Pons (tissue), 1 donor: ENCODE measurements at places on chromosomes 7 and 10.

- no peak for DNase-seq
Measured at GRCh38 chr7:95780665-95781064, 8.3 kb downstream of the DYNC1I1 start.

DNA sequence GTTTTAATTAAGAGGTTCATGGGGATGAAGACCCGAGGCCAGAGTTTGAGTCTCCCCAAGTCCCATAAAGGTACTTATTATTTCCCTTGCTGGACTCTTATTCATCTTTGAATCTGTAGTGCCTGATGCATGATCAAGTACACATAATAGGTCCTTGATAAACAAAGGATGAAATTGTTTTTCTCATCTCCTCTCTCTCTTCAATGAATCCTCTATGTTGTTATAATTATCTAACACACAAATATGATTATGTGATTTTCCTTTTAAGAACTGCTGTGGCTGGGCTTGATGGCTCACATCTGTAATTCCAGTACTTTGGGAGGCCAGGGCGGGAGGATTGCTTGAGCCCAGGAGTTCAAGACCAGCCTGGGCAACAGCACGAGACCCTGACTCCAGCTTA, 117.7 kb downstream of the BAMBI start:
- peak; percentile 40 for DNase-seq

- DNase-seq, result no peak
Measured at GRCh38 chr7:137404660-137405317, 61.3 kb upstream of the PTN start.

GRCh38 chr10:109780997-109781396, 142.3 kb downstream of the XPNPEP1 start:
- no peak for DNase-seq

DNA sequence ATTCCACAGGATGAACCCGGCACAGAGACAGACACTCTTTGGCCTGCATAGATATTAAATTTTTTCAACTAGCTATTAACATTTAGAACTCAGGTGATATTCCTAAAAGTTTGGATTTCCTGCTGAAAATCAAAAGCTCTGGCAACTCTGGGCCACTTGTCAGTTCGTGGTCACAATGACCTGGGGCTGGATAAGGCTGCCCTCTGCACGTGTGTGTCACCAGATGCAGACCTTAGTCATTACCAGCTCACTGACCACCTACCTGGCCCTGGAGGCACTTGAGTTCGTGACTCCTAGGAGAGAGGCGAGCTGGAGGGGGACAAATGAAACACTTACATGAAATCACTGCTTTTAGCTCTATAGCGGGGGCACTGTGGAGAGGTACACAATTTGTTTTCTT, 126.5 kb downstream of the HIPK2 start:
- no peak for DNase-seq

DNA sequence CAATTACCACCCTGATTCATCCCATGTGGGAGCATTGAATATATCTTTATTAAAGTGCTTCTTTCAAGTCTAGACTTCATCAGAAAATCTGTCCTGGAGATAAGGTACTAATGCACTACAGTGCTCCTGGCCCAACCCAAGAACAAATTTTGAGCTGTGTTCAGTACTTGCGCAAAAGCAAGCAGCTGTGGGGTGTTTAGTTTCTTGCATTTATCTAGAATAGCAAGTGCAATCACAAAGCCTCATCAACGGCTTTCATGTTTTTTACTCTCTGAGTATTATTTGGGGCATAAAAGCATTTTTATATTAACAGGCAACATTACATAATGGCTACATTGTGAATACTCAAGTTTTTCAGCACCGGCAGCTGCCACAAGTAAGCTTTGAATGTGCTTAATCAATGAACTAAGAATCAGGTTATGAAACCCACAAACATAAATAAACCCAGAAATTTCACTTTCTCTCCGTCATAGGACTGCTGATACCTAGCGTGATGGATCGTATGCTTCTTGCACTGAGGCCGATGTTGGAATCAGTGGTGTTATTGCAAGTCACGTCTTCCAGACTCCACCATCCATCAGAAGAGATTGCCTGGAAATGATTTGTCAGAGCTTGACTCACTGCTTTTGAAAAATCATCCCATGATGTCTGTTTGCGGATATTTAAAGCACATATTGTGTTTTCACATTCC, 113.1 kb downstream of the CTTNBP2 start:
- DNase-seq, result peak; percentile 62

DNA sequence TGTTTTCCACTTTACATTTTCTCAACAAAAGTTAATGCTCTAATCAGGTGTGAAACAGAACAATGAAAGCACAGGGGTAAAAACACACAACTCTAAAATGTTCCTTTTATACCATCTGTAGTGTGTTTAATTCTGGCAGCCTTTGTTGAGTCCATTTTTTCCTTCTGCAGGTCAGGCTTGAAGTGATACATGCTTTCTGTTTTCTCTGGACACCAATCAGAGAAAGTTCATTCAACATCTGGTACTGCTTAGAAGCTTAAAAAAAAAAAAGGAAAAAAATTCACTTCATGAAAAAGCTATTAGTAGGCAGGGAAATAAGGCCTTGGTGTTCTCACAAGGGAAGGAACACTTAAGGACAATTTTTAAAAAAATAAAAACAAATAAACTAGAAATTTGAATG, 231.3 kb upstream of the RHOBTB1 start:
- peak; percentile 10 for DNase-seq

GRCh38 chr7:45106-46090, 147.0 kb upstream of the FAM20C start:
- DNase-seq, result no peak
